ENCODE measurements at places on chromosomes 5 and 9. TPM values are rescaled to one million over a fixed set of nuclear protein-coding genes. Genes with fewer than 3 reads are reported as not detected.

The GDF9 gene
- polyA plus RNA-seq, result 0.07 TPM

The SPATA31A1 gene
- polyA plus RNA-seq, result not detected

The SPINK4 gene
- not detected for polyA plus RNA-seq

The KCNV2 gene
- not detected for polyA plus RNA-seq

The HAVCR2 gene
- not detected for polyA plus RNA-seq

The TBC1D9B gene
- polyA plus RNA-seq, result 86.0 TPM

The CDC20B gene
- polyA plus RNA-seq, result 0.22 TPM

The SPAAR gene
- polyA plus RNA-seq, result 23.0 TPM

GRCh38 chr9:12783767-12784460 lies 9.1 kb downstream of the LURAP1L start:
- no peak for DNase-seq
- no peak overlapping the region for H3K27ac ChIP-seq
- H3K4me1 ChIP-seq, result peaks cover 4% of the 10 kb centered on the region
- H3K4me3 ChIP-seq, result no peak overlapping the region

GRCh38 chr5:99607124-99607523 lies 678.3 kb upstream of the CHD1 start:
- no peaks in the 10 kb centered on the region for H3K4me1 ChIP-seq
- no peaks in the 10 kb centered on the region for H3K36me3 ChIP-seq
- no peak overlapping the region for H3K4me3 ChIP-seq
- DNase-seq, result no peak
- H3K27me3 ChIP-seq, result no peaks in the 10 kb centered on the region

GRCh38 chr9:8754751-8755150 lies 955.2 kb upstream of the DMAC1 start:
- H3K27ac ChIP-seq, result no peak overlapping the region
- DNase-seq, result no peak
- H3K27me3 ChIP-seq, result no peaks in the 10 kb centered on the region
- no peak overlapping the region for H3K4me3 ChIP-seq
- no peaks in the 10 kb centered on the region for H3K36me3 ChIP-seq
- no peaks in the 10 kb centered on the region for H3K4me1 ChIP-seq

GRCh38 chr5:39158127-39158593 lies 61.2 kb downstream of the FYB1 start:
- no peak overlapping the region for H3K27ac ChIP-seq
- H3K27me3 ChIP-seq, result no peaks in the 10 kb centered on the region
- H3K36me3 ChIP-seq, result no peaks in the 10 kb centered on the region
- peak; percentile 32 for DNase-seq
- peaks cover 9% of the 10 kb centered on the region for H3K4me1 ChIP-seq
- H3K4me3 ChIP-seq, result no peak overlapping the region

- H3K4me1 ChIP-seq, result no peaks in the 10 kb centered on the region
- H3K27me3 ChIP-seq, result no peaks in the 10 kb centered on the region
- no peak overlapping the region for H3K27ac ChIP-seq
- H3K4me3 ChIP-seq, result no peak overlapping the region
Observed at GRCh38 chr9:7402334-7403027, 397.1 kb downstream of the DMAC1 start.

- DNase-seq, result peak; percentile 2
- H3K4me1 ChIP-seq, result peaks cover 15% of the 10 kb centered on the region
- no peak overlapping the region for H3K4me3 ChIP-seq
- H3K27ac ChIP-seq, result no peak overlapping the region
- no peaks in the 10 kb centered on the region for H3K27me3 ChIP-seq
- no peaks in the 10 kb centered on the region for H3K36me3 ChIP-seq
Observed at GRCh38 chr5:90477073-90477472, 2.4 kb downstream of the POLR3G start.

DNA sequence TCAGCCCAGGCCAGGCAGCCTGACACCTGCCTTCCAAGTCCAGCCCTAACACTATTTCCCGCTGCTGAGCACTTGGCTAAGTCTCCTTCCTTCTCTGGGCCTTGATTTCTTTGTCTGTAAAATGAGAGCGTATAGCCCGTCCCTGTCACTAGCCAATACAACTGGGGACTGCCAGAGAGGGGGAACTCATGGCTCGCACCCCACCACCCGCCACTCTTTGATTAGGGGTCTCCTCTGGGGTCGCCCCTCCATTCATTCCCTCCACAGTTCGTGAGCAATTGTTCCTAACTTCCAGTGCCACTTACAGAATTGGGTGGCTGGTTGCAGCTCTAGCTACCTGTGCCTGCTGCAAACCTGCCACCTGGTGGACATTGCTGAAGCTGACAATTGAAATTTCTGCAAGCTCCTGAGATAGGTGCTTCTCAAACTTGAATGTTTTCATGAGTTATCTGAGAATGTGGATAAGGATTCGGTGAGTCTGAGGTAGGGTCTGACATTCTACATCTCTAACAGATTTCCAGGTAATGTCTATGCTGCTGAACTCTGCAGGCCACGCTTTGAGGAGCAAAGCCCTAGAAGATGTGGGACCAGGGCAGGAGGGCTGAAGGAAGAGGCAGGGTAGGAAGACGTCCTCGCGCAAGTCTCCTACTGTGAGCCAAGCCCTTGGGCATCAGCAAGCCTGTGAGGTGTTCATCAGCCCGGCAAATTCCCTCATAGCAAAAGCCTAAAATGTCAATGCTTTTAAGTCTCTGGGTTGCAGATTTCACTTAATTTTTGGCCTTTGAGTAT lies 13.3 kb upstream of the RECK start:
- no peaks in the 10 kb centered on the region for H3K4me1 ChIP-seq
- no peak overlapping the region for H3K27ac ChIP-seq
- H3K27me3 ChIP-seq, result no peaks in the 10 kb centered on the region
- H3K4me3 ChIP-seq, result no peak overlapping the region
- no peaks in the 10 kb centered on the region for H3K36me3 ChIP-seq

DNA sequence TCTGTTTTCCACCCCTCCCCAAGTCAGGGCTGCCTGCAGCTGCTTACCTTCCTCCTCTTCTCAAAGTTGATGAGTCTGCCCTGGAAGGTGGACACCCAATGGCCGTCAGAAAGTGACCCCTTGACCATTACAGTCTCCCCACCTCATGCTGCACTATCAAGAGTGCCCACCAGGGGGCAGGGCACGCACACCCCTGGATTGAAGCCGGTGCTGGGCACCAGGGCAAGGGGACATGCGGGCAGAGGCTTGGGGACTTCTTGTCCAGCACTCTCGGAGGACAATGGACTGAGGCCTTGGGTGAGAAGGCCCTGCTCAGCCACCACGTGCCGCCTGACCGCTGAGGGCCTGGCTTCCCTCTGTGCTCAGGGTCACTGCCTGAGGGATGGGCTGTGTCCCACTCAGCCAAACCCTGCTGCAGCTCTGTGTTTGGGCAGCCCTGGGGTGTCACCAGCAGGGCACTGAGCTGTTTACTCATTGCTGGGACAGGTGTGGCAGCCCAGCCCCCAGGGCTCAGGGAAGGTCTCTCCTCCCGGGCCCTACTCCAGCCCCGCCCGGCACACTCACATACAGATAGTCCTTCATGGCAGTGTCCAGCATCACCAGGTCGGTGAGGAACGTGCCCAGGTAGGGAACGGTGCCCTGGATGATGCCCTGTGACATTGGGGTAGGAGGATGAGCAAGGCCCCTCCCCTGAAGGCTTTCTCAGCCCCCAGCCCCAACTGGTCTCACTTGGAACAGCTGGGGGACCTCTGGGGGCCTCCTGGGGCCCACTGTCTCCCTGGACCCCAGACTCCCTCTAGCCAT lies 17.7 kb downstream of the RALGDS start:
- peak; percentile 50 for DNase-seq
- H3K27me3 ChIP-seq, result no peaks in the 10 kb centered on the region
- H3K27ac ChIP-seq, result no peak overlapping the region
- H3K4me3 ChIP-seq, result no peak overlapping the region
- peaks cover 13% of the 10 kb centered on the region for H3K36me3 ChIP-seq
- H3K4me1 ChIP-seq, result no peaks in the 10 kb centered on the region

- H3K4me1 ChIP-seq, result peaks cover 8% of the 10 kb centered on the region
- no peaks in the 10 kb centered on the region for H3K27me3 ChIP-seq
- H3K4me3 ChIP-seq, result no peak overlapping the region
- H3K27ac ChIP-seq, result no peak overlapping the region
- peaks cover 36% of the 10 kb centered on the region for H3K36me3 ChIP-seq
Observed at GRCh38 chr5:67163863-67164595, 32.6 kb downstream of the CD180 start.

- no peak overlapping the region for H3K4me3 ChIP-seq
- no peaks in the 10 kb centered on the region for H3K36me3 ChIP-seq
- H3K27ac ChIP-seq, result no peak overlapping the region
- no peak for DNase-seq
Observed at GRCh38 chr5:38157024-38157423, 101.3 kb upstream of the EGFLAM start.

- no peaks in the 10 kb centered on the region for H3K36me3 ChIP-seq
- H3K27me3 ChIP-seq, result peaks cover 9% of the 10 kb centered on the region
- DNase-seq, result peak; percentile 76
- no peak overlapping the region for H3K4me3 ChIP-seq
Observed at GRCh38 chr9:128412120-128412790, 8.4 kb upstream of the CERCAM start.

DNA sequence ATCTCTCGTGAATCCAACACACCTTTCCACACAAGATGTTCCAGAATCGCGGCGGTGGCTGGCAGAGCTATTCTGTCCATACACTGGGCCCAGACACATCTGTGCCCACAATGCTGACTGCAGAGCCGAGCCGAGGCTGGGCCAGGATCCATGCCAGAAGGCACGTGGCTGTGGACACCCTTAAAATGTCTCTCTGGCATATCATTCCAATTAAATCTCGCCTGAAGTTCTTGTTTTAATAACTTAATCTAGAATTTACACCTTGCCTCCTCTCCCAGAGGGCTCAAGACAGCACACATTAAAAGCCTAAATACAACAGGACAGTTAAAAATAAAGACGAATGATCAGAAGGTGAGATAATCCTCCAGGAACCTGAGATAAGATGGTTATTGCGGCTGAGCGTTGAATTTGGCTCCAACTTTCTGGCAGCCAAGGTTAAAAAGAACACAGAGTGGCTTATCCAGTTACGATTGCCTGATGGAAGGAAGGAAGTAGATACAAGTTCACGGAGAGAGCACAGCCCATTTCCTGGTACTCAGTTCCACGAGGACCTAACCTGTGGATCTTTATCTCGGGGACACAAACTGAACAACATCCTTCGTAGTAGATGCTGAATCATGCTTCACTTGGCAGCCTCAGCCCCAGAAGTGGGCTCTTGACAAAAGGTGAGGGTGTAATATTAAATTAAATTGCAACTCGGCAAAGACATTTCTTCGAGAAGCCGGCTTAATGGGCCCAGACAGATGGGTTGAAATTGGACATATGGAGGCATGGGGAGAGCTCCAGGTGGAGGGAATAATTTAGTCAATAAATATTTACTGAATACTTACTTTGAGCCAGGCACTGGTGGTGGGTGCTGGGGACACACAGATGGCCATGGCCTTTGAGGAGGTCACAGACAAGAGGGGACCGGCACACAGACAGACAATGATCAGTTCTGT lies 86.0 kb upstream of the TBC1D2 start:
- peak overlapping the region; percentile 53 for H3K27ac ChIP-seq
- H3K27me3 ChIP-seq, result no peaks in the 10 kb centered on the region
- H3K36me3 ChIP-seq, result no peaks in the 10 kb centered on the region
- no peak overlapping the region for H3K4me3 ChIP-seq

DNA sequence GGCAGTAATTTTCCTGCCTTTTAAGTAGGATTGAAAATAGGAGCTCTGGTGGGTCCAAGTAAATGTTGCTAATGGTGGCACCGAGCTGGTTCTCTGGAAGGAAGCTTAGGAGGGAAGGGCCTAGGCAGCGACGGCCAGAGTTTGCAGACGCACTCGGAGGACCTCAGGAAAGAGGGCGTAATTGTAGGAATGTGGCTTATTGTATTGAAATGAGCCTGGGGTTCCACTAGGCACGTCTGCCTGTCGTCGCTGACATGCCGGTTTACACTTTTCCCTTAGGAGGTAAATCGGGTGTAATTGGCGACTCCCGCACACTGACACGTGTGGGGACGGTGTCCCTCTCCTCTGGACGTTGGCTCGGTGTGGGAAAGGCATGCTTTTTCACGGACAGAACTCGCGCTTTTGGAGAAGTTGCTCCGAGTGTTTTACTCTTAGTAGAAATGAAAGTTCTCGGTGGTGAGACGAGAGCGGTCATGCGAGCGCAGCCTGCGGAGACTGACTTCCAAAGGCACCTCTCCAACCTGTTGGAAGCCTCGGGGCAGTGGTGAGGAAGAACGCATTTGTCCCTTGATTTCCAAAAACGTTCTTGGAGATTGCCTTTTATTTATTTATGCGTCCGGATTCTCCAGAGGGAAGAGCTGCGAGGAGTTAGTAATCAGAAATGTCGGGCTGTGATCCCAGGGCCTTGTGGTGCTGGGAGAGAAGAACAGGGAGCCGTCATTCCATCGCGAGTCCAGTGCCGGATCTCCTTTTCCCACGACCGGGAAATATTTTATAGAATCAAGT lies 1.3 kb downstream of the NR4A3 start:
- H3K4me1 ChIP-seq, result peaks cover 25% of the 10 kb centered on the region
- peaks cover 35% of the 10 kb centered on the region for H3K27me3 ChIP-seq
- H3K36me3 ChIP-seq, result no peaks in the 10 kb centered on the region
- H3K4me3 ChIP-seq, result peak overlapping the region; percentile 82

DNA sequence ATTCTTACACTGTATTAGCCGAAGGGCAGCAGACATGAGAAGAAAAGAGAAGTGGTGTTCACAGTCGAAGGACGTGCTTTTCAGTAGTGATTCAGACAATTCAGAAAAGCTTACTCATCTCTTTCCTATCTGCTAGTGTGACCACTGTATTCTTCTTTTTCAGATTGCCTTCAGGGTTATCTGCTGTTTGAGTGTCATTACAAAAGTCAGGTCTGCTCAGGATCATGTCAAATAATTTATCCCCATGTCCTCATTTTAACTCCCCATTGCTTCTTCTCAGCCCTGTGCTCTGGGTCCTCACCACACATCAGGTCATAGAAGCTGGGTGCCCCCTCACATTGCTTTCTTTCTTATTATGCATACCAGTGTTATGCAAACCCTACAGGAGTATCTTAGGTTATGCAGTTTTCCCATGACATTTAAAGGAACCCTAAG lies 394.0 kb downstream of the CETN3 start:
- peak; percentile 43 for DNase-seq
- no peaks in the 10 kb centered on the region for H3K36me3 ChIP-seq
- H3K4me1 ChIP-seq, result peaks cover 5% of the 10 kb centered on the region
- no peak overlapping the region for H3K27ac ChIP-seq
- no peaks in the 10 kb centered on the region for H3K27me3 ChIP-seq

- no peak overlapping the region for H3K27ac ChIP-seq
- H3K4me1 ChIP-seq, result no peaks in the 10 kb centered on the region
- DNase-seq, result no peak
- no peak overlapping the region for H3K4me3 ChIP-seq
- H3K36me3 ChIP-seq, result no peaks in the 10 kb centered on the region
- no peaks in the 10 kb centered on the region for H3K27me3 ChIP-seq
Observed at GRCh38 chr5:104172976-104173375, 610.4 kb upstream of the NUDT12 start.

GRCh38 chr5:113755516-113755915 lies 242.0 kb downstream of the YTHDC2 start:
- no peaks in the 10 kb centered on the region for H3K27me3 ChIP-seq
- DNase-seq, result no peak
